Stimulated activated CD8-positive, alpha-beta memory T cell treated with anti-CD3 and anti-CD28 coated beads, Interleukin-2, amount 100 ng/mL, for 48 hours (primary cell): ENCODE measurements at places on chromosomes 11 and 22.

DNA sequence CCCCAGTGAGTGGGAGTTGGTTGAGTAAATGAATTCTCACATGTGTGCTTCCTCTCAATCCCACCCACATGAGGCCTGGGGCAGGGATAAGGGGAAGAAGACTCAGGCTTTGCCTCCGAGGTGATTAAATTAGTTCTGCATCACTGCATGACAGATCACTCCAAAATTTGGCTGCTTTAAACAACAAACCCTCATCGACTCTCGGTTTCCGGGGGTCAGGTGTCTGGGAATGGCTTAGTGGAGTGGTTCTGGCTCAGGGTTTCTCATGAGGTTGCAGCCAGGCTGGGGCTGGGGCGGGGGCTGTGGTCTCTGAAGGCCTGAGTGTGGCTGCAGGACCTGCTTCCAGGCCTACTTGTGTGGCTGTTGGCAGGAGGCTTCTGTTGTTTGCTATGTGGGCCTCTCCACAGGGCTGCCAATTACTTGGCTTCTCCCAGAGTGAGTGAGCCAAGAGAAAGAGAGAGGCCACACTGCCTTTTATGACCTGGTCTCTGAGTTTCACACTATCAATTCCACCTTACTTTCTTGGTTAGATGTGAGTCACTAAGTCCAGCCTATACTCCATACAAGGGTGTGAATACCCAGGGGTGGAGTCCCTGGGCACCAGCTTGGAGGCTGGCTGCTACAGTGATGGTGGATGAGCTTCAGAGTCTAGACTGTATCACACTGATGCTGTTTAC lies 15.9 kb downstream of the MOGAT2 start:
- DNase-seq = no peak

GRCh38 chr22:31400023-31400397 lies 606 bp downstream of the DRG1 start:
- DNase-seq = no peak

DNA sequence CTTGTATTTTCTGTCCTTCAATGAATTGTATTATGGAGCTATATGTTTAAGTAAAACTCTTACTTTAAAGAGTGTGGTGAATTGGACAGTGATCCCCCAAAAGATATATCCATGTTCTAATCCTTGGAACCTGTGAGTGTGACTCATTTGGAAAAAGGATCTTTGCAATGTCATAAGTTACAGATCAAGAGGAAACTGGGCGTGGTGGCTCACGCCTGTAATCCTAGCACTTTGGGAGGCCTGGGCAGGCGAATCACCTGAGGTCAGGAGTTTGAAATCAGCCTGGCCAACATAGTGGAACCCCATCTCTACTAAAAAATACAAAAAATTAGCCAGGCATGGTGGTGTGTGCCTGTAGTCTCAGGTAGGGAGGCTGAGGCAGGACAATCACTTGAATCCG lies 36.7 kb downstream of the ELF5 start:
- DNase-seq = no peak

DNA sequence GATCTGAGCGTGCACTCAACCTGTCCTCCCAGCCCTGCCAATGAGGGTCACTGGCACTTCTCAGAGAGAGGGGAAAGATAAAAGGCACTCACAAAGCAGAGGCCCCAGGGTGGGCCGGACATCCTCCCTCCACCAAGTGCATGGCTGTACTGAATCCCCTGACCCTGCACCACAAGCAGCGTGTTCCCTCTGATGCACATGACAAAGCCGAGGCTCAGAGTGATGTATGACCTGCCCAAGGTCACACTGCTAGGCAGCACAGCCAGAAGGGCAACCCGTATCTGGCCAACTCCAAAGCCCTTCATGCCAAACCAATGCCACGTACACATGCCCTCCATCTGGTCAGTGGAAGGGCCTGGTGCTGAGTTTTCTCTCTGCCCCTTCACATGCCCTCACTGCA lies 22.1 kb downstream of the SPATA19 start:
- no peak for DNase-seq

DNA sequence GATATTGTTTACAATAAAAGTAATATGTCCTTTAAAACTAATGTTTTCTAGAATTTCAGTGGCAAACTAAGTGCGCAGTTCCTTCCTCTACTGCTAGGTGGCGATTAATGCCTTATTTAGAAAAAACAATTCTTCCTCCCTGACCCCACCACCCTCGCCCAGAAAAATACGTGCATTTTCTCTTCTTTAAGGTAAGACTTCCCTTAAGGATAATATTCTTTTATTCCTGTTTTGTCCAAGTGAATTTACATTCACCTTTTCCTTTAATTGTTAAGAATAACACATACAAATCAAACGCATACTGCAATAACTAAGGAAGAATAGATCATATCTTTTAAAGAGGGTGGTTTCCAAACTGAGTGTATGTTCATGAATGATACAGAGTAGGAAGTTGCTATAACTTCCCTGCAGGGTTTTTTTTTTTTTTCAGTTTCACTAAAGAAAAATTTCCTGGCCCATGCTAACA lies 17.0 kb upstream of the PSMA1 start:
- DNase-seq = no peak

- no peak for DNase-seq
Measured at GRCh38 chr11:74773476-74773875, 24.8 kb downstream of the RNF169 start.

GRCh38 chr11:86416494-86416893 lies 41.8 kb downstream of the CCDC81 start:
- DNase-seq = no peak

DNA sequence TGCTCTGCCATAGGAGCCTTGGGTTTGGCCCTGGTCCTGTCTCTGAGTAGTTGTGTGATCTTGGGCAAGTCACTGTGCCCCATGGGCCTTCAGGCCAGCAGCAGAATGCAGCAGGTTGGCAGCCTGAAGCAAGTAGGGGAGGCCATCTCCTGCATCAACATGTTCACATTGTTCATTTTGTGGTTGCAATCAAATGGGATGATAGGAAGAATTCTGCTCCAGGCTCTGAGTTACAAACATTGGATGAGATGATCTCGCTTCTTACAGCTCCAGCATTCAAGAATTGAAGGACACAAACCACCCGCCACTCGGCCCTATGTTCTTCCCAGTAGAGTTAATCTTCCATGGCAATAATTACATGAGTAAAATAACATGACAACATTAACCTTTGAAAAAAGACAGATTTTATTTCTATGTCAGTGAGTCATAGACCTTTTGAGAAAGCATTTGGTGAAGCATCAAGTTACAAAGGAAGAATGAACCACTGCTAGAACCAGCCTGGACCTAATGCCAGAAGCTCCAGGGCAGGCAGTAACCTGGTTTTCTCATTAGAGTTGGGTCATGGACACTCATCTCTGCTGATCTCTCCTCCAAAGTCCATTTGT lies 308.3 kb upstream of the NCAM1 start:
- no peak for DNase-seq

DNA sequence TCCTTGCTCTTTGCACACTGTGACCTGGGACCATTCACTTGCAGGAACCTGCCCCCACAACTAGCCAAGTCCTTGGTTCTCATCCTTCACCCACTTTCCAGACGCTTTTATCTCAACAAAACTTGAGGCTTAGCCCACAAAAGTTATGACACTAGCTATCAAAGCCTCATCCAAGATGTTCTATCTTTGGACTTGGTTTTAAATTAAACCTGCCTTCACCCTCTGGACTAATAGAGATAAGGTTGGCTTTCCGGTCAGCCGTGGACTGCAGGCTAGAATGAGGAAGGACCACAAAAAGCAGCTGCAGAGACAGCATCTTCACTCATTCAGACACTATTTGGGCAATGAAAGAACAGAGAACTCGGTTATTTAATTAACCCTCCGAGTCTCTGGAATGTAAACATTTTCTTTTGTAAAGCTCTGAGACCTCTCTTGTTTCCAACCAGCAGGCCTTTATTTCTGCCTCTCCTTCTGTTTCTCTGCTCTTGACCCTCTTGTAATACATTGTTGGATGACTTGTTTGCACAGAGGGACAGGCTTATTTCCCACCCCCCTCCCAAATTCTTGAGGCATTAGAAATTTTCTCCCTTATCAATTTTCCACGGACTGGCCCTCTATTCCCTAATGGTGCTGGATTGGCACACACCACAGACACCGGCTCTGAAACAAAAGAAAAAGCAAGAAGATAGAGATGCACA lies 41.4 kb downstream of the ARL14EP start:
- DNase-seq = no peak

DNA sequence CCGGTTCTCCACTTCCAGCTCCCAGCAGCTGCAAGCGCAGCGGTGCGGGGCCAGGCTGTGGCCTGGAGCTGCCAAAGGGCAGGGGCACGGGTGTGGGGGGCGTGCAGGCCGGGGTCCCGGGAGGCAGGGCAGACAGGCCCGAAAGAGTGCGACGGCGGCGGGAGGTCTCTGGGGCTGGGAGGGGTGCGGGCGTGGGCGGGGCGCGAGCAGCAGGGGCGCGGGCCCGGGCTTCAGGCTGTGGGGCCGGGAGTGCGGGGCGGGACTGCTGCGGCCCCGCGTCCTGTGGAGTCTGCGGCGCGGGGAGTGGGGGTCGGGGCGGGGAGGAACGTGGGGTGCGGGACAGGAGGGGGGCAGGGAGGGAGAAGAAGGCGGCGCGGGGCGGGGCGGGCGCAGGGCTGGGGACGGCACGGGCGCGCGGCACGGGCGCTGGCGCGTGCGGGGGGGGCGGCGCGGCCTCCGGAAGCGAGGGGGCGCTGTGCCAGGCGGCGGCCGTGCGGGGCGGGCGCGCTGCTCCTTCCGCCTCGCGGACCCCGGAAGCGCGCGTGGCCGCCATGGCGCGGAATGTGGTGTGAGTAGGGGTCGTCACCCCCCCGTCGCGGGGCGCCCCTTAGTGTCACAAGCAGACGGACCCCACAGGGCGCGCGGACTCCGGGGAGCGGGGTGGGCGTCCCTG lies at the start of gene MRPL23:
Gene MRPL23, plus strand, starts transcription at position 521 of the 673 bp plus-strand sequence. Its CDS starts 31 bp downstream, at position 552.
- no peak for DNase-seq

- DNase-seq = no peak
Measured at GRCh38 chr11:133382131-133382812, 150.0 kb downstream of the OPCML start.

- DNase-seq = no peak
Measured at GRCh38 chr11:43746670-43747069, 66.1 kb downstream of the HSD17B12 start.

DNA sequence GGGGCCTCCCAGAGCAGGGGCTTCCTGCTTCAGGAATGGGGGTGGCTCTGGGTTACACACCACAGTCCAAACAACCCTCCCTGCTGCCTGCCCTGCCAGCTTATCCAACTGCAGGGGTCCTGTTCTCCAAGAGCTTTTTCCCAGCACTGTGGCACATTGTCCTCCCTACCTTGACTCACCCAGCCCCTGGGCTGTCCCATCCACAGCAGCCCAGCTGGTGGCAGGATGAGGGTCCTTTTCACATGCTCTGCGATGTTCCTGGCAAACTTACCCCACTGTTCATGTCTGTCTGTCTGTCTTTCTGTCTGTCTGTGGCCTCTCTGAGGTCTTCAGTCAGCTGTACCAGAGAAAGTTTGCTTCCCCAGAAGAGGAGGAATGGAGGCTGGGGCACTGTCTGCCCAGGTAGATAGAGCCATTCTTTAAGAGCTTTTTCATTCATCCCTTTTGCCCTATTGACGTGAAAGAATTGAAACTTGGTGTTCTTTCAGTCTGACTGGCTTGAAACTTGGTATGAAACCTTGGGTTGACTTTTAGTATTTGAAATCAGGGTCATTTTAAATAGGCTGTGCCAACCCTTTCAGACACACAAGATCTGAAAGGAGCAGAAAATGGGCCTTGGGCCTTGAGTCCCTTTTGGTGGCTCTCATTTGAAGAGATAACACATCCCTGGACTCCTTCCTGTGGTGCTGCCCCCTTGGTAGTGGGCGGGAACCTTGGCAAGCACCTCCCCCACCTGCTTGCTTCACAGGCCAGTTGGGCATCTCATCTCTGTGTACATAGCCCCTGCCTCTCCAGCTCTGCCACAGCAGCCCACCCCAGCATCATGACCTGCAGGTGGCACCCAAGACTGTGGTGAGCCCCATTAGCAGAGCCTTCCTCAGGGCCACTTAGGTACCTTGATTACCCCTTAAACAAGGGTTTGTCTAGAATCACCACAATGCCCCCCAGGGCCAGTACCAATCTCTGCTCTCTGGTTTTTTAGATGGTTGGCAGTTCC lies 74.6 kb upstream of the SUSD2 start:
- no peak for DNase-seq

DNA sequence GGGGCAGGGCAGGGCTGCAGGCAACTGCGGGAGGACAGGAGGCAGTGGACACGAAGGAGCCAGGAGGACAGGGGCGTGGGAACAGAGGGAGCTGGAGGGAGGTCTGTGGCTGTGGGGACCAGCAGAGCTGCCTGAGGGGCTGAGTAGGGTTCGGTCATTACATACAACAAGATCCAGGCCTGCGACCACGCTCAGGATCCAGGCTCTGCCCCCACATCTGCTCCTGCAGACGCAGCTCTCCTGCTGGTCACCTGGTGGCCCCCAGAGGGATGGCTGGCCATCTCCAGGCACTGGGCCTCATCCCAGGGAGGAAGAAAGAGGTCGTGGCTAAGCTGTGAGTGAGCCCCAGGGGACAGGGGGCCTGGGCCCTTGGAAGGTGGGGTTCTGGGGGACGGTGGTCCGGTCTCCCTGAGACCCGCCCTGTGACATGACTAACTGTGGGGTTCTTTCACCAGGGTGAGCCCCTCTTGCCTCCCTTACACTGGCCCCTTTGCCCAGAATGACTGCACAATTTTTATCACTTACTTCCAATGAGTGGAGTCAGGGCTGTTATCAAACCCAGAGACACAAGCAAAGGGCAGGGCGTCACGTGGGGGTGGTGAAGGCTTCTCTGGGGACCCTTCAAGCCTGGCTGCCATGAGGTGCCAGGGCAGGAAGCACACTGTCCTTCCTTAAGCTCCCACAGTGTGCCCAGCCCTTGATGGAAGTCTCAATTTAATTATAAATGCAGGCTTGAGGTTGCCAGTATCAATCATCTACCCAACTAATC lies 6.7 kb upstream of the APOBEC3A start:
- no peak for DNase-seq

GRCh38 chr22:45775569-45776312 lies 104.1 kb downstream of the ATXN10 start:
- no peak for DNase-seq

DNA sequence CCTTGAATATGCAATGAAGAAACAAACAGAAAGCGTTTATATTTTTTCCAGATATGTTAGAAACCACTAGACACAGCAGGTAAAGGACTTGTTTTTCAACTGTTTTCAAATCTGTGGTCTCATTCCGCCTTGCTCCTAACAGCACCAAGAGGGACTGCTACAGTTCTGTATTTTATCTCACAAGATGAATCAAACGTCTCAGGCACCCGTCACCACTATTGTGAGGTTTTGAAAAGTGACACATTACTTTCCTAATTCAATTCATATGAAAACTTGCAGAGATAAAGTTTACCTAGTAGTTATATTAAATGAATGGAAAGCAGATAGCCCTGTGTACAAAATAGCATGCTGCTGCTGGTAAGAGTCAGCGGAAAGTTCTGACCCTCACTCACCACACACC lies 386.3 kb downstream of the ETS1 start:
- DNase-seq = no peak
